Activated T-helper 1 cell treated with Interleukin-2 at 50 U/mL for 16 hours (primary cell): ENCODE measurements at places on chromosomes 5 and 9.

DNA sequence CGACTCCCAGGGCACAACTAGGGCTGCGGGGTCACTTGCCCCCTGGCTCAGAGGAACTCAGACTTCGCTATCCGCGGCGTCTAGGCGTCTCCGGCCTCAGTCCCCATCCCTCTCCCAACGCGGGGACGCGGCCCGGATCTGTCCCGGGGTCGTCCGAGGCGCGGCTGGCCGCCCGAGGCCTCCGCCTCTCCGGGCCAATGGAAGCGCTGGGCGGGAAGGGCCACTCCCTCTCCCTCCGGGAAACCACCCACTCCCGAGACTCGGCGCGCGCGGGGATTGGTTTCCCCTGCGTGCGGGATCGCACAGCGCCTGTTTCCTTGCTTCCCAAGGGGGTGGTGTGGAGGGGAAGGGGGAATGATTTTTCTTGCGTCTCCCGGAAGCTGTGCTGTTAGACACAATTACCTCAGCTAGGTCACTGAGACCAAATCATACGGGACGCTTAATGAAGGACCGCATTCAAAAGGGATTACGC, 38.3 kb downstream of the NR2F1 start:
- no peak for DNase-seq

DNA sequence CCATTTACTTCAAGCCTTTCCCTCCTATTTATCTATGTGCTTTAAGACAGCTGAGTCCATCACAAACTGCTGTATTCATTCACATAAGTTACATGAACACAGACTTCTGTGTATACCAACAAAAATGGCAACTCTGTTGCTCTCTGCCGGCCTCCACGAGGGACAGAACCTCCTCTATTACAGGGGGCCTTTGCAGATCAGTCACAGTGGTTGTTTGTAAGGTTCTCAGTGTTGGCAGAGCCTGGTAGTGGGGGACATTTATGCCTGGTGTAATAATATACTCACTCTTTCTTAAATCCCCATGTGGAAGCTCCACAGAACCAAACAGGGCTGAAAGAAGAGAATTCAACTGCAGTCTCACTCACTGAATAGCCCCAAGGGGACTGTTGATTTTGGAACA, 76.5 kb downstream of the SLC1A1 start:
- DNase-seq = no peak

DNA sequence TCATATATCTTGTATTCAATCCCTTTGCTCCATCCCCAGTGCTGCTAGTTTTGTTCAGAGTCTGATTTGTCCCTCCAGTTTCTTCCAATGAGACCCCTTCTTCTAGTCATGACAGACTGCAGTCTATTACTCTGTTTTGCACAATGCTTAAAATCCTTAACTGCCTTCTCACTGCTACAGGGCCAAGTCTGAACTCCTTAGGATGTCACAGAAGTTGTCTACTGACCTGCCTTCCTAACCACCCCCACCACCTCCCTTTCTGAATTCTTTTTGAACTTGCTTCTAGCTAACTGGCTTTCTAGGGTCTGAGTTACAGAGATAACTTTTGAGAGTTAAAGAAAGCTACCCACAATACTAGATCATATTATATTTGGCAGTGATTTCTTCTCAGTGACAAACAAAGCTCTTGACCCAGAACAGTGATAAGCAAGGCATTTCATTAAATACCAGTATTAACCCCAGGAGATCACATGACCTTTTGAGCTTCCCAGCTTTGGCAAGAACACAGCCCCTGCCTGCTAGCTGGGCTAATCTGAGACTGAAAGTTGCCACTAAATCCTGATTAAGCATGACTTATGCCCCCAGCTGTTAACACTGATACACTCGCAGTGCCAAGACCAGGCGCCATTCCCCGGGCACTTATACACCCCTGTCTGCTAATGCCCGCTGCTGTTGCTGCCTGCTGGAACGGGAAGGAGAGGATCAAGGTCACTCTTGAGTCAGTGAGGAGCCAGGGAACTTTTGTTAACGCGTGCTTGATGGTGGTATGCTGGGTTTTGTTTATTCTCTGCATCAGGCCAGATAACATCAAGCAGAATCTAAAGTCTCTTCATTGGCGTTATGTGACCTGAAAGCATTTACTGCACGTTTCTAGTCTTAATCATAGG, 36.4 kb upstream of the ADAMTSL1 start:
- no peak for DNase-seq

GRCh38 chr9:37574241-37574721, 1.9 kb downstream of the FBXO10 start:
- DNase-seq = no peak

DNA sequence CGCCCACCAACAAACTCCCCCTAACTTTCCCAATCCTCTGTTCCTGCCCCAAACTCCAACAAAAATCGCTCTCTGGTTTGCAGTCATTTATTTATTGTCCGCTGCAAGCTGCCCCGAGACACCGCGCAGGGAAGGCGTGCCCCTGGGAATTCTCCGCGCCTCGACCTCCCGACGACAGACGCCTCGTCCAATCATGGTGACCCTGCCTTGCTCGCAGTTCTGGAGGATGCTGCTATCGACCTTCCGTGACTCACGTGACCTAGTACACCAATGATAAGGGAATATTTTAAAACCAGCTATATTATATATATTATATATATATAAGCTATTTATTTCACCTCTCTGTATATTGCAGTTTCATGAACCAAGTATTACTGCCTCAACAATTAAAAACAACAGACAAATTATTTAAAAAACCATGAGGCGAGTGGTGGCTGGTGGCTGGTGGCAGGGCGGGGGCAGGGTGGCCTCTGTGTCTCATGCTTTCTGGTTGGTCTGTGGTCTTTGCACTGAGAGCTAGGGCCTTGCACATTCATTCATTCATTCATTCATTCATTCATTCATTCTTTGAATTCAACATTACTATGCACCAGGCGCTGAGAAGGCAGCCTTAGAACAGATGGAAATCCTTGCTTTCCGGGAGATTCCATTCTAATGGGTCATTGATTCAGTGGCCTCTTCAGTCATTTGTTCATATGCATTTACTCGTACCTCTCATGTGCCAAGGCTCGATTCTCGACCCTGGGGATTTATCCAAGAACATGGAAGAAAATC, 37.9 kb downstream of the FGF18 start:
- no peak for DNase-seq

- DNase-seq = no peak
Observed at GRCh38 chr5:171946000-171946781, 60.2 kb downstream of the FBXW11 start.

GRCh38 chr5:64201996-64202395, 36.4 kb downstream of the RNF180 start:
- DNase-seq = no peak

- no peak for DNase-seq
Observed at GRCh38 chr9:122226142-122226757, 2.5 kb downstream of the LHX6 start.

DNA sequence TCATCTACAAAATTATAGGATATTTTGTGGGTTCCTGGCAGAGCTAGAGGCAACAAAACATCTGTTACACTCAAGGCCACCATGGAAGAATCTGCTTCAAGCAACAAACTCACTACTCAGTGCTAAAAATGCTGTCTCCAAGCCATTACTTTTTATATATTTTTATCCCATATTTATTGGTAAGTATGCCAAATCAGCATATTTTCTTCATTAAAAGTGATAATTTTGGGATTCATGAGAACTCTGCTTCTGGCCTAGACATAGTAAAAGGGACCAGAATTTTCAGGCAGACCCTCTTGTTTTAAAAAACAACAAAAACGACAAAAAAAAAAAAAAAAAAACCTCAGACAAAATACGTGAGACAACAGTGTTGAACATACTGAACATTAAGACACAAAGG, 236.0 kb downstream of the EDIL3 start:
- DNase-seq = no peak

GRCh38 chr9:133477992-133478850, 678 bp downstream of the SLC2A6 start:
- no peak for DNase-seq

GRCh38 chr5:157359356-157360055, 93.6 kb downstream of the CYFIP2 start:
- no peak for DNase-seq

- no peak for DNase-seq
Observed at GRCh38 chr5:5784101-5784500, 361.6 kb downstream of the ICE1 start.

DNA sequence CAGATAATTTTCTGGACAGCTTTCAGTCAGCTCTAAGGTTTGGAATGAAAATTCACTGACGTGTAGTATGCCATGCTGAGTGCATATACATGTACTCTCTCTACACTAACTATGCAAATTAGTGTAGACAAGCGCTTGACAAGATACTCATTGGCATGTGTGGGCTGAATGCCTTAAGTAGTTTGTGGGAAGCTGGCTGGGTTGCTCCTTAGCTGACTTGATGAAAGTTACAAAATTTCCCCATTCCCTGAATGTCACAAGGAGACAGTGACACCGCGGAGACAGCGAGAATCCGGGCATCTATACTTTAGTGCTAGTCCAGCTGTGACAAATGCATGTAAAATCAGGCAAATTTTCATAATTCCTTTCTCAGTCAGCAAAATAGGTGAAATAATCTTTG, 51.6 kb upstream of the C5orf46 start:
- DNase-seq = no peak

- no peak for DNase-seq
Observed at GRCh38 chr9:123090956-123091355, 57.5 kb downstream of the GPR21 start.

DNA sequence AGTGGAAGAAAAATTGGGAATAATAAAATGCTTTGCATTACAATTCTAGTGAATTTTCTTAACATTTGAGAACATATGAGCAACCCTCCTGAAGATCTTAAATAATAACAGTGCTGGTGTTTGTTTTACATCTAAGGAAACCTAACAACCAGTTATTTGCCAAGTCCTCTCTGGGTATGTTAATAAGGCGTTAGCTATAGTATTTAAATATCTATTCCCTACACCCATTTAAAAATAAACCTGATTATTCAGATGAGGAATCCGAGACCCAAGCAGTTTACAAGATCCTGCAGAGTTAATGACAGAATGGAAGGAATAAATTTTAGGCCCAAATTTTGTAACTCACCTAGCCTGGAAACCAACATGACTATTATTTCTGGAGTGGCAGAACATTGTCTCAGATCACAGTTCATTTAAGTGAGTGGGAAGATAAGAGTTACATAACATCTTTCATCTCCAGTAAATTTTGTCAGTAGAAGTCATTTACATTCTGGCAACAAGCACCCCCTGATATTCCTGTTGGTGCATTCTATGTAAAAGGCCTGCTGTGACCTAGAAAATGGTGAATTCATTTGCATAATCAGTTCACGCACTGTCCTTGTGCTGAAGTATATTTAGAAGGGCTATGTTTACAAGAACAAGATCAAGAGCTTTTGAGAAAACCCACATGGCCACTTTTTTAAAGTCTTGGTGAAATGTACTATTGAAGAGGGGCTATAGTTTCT, 148.2 kb downstream of the COX7C start:
- no peak for DNase-seq

- no peak for DNase-seq
Observed at GRCh38 chr5:39650008-39650762, 225.4 kb upstream of the DAB2 start.

DNA sequence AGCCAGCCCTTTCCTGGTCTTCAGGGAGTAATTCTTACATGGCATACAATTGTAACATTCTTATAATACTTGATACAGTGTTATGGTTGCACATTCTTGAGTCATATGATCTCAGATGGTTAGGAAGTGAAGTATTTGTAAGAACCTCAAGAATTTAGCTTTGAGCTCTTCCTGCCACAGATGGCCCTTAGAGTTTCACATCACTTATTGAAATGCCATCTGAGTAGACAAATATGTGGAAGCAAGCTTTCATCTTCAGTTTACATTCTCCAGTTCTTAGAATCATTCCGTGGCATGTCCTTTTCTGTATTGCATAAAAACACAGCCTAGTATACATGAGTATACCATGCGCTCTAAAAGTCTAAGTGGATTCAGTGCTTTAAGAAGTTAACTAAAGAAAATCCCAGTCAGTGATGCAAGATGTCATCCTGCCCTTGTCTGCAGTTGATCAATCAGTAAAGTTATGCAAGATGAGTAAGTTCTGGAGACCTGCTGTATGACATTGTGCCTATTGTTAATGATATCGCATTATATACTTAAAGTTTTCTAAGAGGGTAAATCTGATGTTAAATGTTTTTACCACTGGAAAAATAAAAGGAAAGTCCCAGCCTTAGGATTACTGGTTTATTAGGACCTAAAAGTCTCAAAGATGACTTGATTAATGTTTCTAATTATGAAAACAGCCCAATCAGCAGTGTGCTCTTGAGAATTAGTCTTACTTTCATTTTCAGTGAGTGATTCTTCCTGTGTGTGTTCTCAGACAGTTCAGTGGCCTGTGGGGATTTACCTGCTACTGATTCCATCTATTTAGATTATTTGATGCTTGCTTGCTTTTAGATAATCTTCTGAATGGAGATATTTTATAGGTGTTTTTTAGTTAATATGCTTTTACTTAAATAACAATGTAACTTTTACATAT, 29.4 kb downstream of the RHOBTB3 start:
- DNase-seq = no peak

DNA sequence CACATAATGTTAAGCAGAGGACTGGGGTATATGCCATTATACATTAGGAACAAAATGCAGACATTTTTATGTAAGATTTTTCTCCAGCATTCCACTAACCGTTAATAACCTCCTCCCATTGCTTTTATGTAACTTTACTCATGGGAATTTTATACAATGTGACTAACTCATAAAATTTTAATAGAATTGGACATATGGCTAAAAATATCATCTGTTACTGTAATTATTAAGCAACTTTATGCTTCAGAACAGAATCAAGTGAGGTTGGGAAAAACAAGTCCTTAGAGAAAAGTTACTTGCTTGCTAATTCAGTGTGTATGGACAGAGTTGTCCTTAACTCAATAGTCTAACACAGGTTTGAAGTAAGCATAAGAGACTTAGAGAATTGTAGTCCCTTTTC, 54.8 kb upstream of the PCSK1 start:
- no peak for DNase-seq

DNA sequence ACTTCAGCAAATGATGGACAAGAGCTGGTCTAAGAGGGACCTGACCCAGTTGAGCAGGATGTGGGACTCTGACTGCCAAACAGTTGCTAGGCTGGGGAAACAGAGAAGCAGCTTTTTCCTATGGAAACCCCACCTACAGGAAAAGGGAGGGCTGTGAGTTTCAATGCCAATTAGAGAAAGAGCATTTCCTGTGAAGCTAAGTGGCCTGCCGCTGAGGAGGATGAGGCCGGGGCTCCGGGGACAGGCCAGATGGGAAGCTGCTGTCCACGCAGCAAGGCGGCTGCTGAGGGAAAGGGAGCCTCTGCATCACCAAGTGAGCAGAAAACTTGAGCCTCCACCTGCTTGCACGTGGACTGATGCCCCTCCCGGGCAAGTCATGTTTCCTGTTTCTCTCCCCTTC, at the start of gene PCDH12:
PCDH12 (minus strand) TSS at position 90 of the 400 bp plus-strand sequence. CDS start 351 bp downstream, outside the sequence.
- DNase-seq = no peak

- no peak for DNase-seq
Observed at GRCh38 chr5:122311497-122311960, 508 bp upstream of the SNCAIP start.
